Endothelial cell of coronary artery (primary cell): ENCODE measurements at places on chromosomes 5 and 9. TPM values are rescaled to one million over a fixed set of nuclear protein-coding genes. Genes with fewer than 3 reads are reported as not detected.

The SLC25A2 gene
- total RNA-seq = 0.09 and 0.19 TPM in 2 replicates

The POLR3G gene
- total RNA-seq = 6.8 and 14.2 TPM in 2 replicates

The CTSV gene
- 0.54 and 0.85 TPM in 2 replicates for total RNA-seq

The DTWD2 gene
- total RNA-seq = 1.7 TPM in 2 replicates

The TLX3 gene
- not detected in 2 replicates for total RNA-seq

The RNF180 gene
- total RNA-seq = 3.7 and 6.4 TPM in 2 replicates
